Parietal lobe (tissue), 2 donors: ENCODE measurements at places on chromosomes 5 and 9. TPM values are rescaled to one million over a fixed set of nuclear protein-coding genes. Genes with fewer than 3 reads are reported as not detected.

Gene FABP6
- 2.8 TPM for total RNA-seq

Gene SAP30L
- total RNA-seq = 20.0 TPM

Gene HTR1A
- 18.5 TPM for total RNA-seq

Gene SNCAIP
- total RNA-seq = 73.6 TPM

Gene ADAMTSL1
- 44.1 TPM for total RNA-seq
